RWPE1 (cell line): ENCODE measurements at places on chromosomes 7 and 10.

GRCh38 chr7:154862153-154862791 lies 140.7 kb downstream of the PAXIP1 start:
- no peak for DNase-seq

DNA sequence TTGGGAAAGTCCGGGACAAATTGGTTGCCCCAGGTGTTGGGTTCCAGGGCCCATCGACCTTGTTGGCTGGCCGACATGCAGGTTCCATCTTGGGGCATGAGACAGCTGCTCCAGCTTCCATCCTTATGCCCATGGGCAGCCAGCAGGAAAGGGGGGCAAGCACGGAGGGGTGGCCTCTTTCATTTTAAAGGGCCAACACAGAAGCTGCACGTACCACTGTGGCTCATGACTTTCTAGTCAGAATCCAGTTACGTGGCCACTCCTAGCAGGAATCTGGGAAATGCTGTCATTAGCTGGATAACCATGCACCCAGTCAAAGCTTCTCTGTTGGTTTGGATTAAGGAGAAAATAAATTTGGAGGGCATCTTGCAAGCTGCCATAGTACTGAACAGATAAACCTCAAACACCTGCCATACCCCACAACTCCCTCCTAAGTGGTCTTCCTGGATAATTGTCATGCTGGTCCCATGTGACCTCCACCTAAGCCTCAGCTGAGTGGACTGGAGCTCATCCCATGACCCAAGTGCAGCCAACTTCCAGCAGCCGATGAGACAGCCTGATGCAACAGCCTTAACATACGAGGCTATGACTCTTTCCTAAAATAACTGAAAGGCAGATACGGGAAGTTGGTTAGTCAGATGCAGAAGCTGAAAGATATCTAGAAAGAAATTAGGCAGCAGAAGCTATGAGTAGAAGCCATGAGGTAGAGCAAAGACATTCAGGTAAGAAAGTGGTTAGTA lies 21.4 kb upstream of the GSDME start:
- no peak for DNase-seq

DNA sequence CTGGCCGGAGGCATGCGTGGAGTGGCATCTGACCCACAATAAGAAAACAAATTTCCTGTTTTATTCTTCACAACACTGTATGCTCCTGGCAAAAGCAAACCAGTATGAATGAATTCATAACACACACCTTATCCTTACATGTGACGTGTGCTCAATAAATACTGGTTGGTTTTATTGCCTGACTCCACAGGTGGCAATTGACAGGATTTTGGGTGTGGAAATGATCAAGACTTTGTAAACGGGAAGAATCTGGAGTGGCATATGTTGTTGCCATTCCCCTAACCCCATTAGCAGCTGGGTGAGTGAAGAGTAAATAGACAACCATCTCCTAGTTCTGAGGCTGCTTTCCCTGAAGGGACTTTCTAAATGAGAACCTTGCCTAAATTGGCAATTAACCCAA lies 215.5 kb upstream of the AOAH start:
- no peak for DNase-seq

DNA sequence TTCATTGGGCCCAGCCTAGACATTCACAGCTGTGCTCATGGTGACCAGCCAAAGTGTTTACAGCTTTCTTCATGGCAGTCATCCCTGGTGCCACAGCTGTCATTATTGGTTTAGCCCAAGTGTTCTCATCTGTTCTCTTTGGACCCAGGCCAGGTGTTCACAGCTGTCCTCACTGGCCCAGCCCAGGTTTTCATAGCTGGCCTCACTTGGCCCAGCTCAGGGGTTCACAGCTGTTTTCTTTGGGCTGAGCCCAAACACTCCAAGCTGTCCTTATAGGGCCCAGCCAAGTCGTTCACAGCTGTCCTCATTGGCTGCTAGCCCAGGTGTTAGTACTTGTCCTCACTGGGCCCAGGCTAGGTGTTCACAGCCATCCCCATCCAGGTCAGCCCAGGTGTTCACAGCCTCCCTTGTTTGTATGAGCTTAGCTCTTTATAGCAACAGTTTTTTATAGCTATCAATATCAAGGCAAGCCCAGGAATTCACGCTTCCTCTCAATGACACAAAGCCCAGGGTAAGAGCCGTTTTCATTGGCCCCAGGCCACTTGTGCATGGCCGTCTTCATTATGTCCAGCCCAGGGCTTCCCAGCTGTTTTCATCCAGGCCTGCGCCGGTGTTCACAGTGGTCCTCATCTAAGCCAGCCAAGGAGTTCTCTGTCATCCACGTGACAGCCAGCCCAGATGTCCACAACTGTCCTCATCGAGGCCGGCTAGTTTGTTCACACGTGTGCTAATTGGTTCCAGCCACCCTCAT lies 11.6 kb downstream of the FRG2B start:
- DNase-seq = no peak

GRCh38 chr10:91597197-91597881 lies 35.5 kb downstream of the PPP1R3C start:
- DNase-seq = peak; percentile 41

DNA sequence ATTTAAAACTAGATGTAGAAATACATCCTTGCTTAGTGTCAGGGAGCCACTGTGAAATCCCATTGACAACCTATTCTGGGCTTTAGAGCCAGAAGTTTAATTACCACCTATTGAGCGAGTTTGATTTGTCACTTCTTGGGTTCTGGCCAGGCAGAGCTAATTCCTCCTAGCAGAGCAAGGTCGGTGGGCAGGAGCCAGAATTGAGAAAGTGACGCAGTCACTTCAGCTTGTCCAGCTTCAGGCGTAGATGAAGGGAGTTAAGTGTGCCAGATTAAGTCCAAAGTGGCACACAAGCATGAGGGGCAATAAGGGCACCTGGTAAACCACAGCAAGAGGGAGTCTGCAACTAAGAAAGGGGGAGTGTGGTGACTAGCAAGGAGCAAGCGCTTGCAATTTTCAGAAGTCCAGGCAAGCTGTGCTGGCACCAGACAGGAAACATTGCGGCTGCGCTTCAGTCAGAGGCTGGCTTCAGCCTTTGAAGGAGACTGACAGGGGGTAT lies 119.4 kb downstream of the ST7 start:
- no peak for DNase-seq

DNA sequence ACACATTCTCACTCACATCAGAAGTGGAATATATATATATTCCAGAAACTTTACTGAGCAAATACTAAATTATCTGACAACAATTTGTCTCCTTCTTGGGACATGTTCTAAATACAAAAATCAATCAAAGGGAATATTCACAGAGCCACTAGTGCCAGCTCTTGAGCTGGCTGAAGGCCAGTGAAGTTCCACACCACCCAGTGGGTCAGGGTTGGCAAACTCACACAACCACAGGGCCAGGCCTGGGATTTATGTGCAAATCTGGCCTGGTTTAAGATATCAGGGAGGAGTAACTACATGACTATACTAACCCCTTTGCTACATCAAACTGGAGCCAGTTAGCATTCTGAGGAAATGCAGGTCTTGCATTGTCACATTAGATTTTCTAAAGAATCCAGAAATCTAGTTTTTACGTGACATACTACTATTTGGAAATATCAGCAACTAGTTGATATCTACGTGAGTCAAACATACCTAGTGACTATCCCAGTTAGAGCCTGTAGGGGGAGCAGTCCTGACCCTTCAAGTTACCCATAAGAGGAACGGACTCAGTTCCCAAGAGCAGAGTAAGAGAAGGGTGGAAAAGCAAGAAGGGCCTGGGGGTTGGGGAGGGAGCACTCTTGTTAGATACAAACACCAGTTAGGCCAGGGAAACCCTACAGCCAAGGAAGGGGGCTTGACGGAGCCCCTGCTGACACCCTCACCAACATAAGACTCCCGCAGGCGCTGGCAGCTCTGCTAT lies 600.4 kb downstream of the KCNMA1 start:
- no peak for DNase-seq

DNA sequence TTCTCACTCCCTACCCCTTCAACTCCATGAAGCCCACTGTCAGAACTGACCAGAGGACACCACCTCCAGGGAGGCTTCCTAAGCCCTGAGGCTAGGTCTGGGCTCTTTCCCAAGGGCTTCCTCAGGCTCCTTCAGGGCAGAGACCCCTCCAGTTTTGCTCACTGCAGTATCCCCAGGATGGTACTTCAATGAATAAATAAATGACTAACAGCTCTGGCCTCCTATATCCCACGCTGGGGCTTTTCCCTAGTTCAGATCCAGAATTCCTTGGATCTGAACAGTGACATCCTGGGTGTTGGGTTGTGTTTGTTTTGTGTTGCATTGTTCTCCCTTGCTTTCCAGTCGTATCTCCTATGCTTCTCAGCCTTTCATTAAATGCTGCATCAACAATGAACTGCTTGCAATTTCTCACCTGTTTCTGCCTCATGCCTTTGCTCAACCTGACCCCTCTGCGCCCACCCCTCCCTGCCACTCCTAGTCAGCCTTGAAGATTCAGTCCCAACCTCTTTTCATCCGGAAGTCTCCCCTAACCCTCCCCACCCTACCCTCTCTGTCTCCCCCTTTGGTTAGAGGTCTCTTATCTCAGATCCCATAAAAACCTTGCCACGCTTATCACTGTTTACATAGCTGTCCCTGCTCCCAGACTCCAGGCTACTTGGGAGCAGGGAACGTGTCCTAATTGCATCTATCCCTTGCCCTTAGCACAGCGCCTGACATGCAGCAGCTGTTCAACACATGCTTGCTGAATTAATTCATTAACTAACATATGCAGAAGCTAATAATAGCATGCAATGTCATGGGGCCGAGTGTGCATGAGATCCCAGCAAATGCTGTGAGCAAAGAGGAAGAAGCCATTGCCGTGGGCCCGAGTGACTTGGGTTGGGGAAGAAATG lies 41.7 kb downstream of the PPP1R3C start:
- no peak for DNase-seq

GRCh38 chr7:82183634-82184033 lies 259.9 kb downstream of the CACNA2D1 start:
- peak; percentile 36 for DNase-seq

DNA sequence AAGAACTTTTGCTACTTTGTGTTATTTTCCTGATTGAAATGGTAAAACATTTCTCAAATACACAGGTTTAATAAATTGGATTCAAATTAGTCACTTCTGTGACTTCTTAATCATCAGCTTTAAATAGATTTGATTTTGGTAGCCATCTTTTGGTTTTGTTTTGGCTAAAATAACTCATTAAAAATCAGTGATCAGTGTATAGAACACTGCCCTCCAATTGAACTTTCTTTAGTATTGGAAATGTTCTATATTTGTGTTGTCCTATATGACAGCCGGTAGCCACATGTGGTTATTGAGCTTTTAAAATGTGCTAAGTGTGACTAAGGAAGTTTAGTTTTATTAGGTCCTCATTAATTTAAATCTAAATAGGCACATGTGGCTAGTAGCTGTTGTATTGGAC lies 50.4 kb downstream of the GLCCI1 start:
- DNase-seq = no peak

DNA sequence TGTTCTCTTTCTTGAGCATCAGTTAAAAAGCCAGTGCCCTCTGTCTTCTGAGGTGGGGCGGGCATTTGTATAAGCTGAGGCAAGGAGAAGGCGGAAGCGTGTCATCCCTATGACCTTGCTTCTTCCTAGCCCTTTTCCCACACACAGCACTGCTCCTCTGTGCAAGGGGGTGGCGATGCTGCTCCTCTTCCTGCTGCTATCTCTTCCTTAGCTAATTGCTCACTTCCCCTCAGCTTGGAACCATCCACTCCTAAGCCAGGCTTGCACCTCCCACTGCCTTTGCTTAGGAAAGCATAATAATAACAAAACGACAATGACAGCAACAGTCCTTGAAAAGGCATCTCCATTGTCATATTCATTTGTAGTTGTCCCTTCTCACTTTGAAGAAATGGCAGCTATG lies 366.9 kb downstream of the PHTF2 start:
- DNase-seq = no peak

DNA sequence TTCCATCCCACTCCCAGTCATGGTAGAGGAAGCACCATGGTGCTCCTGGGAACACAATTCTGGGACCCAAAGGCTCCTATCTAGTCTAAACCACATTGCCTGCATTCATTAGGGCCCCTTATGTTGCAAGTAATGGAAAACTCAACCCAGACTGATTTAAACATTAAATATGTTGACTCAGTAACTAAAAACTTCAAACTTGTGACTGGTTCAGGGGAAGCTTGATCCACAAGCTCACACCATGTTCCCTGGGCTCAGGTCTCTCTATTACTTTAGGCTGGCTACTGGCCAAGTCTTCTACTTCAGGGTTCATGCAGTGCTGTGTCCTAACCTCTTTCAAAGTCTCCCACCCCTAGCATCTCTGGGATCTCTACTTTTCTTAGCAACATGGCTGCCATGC lies 13.1 kb downstream of the WNT16 start:
- no peak for DNase-seq

GRCh38 chr10:126500866-126501265 lies 112.6 kb upstream of the ADAM12 start:
- DNase-seq = no peak

DNA sequence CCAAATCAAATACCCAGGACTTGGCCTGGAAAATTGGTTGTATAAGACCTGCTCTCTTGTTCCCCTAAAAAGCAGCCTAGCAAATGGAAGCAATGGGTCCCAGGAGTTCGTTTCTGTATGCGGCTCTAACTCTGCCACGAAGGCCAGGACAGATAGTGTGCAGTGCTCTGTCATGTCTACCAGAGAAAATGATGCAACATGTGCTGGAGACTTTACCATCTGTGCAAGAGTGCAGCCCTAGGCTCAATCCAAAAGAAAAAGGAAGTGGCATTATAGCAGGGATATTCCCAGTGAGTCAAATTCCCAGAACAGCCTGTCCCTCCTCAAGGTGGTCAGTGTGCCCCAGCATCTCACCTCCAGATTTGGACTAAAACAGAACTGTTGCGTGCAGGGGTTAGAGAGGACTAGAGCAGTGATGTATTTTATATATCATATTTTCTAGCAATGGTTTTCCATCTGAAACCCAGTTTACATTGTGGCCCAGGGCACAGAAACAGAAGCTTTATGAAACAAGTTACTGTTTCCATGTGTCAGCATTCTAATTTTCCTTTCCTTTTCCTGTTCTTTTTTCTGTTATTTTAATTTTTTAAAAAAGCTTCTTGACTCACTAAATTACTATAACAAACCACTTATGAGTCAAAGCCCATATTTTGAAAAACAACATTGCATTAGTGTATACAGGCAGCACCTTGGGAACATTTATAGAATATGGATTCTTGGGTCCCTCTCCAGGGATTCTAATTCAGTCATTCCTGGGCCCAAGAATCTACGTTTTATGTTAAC lies 311.2 kb downstream of the RNLS start:
- no peak for DNase-seq

DNA sequence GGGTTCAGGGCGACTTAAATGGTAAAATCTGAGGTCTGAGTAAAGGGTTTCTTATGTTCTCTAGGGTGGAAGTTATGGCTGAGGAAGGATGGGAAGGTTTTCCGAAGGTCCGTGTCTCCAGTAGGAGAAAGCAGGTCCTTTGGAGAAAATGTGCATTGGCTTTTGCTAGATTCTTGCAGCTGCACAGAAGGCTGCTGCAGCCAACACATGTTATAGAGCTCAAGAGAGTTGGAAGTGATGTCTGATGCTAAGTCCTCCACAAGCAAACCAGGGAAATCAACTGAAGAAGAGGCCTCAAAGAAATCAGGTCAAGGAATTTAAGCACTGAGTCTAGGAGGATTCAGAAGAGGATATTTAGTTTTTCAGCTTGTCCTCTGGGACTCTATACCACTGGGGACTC lies 404.6 kb downstream of the LRMDA start:
- no peak for DNase-seq
